ENCODE measurements at places on chromosomes 11 and 22. TPM values are rescaled to one million over a fixed set of nuclear protein-coding genes. Genes with fewer than 3 reads are reported as not detected.

- DNase-seq, result peak; percentile 100
These were observed 561 bp upstream of the PCF11 start for GRCh38 chr11:83156144-83156995.

- DNase-seq, result no peak
These were observed 7.6 kb downstream of the TMEM121B start for GRCh38 chr22:17113600-17113999.

GRCh38 chr11:95501761-95502266, 270.8 kb upstream of the SESN3 start:
- no peak for DNase-seq

C11orf52 gene
- total RNA-seq, result 0.13 TPM

DNA sequence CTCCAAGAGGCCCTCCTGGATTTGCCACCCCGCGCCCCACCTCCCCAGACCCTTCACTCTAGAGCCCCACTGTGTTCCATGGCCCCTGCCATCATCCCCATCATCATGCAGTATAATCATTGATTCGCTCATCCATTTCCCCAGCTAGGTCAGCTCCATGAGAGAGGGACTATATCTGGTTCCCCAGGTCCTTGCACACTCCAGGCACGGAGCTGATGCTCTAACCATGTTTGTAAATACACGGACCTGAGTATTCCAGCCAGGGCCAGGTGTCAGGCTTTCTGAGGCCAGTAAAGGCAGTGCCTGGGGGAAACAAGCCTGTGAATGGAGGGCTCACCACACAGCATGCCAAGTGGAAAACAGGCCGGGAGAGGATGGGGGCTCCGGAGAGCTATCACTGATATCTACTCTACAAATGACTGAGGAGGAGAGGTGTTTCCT, 27.1 kb upstream of the OAF start:
- DNase-seq, result no peak

HPS5 gene
- total RNA-seq, result 19.0 TPM

ANGPTL5 gene
- total RNA-seq, result not detected
